ENCODE measurements at places on chromosomes 11 and 22.

GRCh38 chr11:45771193-45771565, 33.8 kb upstream of the SLC35C1 start:
- DNase-seq: no peak

- no peak for DNase-seq
Measured at GRCh38 chr11:115848080-115848479, 343.9 kb upstream of the CADM1 start.

DNA sequence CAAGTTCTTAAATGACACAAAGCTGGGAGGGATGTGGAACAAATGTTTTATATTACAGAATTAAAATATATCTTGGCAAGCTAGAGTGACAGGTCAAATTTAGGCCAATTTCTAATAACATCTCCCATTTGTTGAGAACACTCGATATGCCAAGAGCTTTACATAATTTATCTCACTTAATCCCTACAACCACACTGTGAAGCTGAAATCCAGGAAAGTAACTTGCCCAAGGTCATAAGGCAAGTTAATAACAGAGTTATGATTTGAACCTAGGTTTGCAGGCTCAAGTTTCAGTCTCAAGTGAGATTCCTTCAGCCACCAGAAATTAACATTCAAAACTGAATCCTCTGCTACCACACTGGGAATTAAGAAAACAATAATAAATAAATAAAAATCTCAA, 38.3 kb downstream of the RAB30 start:
- no peak for DNase-seq

- no peak for DNase-seq
Measured at GRCh38 chr11:127345819-127346459, 345.4 kb upstream of the KIRREL3 start.

DNA sequence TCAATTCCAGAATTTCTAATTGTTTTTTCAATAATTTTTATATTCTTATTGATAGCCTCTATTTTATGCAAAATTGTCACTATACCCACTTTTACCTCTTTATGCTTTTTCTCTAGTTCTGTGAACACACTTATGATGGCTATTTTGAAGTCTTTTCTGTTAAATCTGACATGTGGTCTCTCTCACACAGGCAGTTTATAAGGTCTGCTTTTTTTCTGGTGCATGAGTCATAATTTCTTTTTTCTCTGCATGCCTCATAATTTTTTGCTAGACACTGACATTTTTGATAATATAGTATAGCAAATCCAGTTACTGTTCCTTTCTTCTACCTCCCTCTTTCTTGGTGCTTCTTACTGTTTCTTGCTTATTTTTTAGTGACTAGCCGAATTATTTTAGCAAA, 36.0 kb downstream of the ZBTB44 start:
- peak; percentile 3 for DNase-seq

DNA sequence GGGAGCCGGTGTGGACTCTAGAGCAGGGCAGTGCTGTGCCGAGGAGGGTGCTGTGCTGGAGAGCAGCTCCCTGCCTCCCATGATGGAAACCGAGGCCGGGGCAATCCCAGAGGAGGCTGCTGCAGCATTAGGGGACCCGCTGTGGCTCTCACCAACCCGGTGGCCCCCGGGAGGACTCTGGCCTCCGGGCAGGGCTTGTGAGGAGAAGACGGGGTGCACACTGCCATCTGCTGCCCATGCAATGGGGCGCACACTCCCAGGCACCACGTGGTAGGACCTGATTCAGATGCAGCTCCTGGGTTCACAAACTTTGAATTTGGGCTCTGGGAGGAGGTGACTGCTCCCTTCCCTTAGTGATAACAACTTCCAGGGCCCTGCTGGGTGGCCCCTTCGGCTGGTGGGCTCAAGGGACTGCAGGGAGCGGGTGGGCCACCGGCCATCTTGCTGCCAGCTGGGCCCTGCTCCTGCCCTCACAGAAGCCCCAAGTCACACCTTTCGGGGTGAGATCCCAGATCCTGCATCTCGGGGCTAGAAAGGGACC, 93.8 kb upstream of the FGF3 start:
- no peak for DNase-seq

- DNase-seq: peak; percentile 10
Measured at GRCh38 chr11:22787551-22788162, 41.9 kb downstream of the SVIP start.

DNA sequence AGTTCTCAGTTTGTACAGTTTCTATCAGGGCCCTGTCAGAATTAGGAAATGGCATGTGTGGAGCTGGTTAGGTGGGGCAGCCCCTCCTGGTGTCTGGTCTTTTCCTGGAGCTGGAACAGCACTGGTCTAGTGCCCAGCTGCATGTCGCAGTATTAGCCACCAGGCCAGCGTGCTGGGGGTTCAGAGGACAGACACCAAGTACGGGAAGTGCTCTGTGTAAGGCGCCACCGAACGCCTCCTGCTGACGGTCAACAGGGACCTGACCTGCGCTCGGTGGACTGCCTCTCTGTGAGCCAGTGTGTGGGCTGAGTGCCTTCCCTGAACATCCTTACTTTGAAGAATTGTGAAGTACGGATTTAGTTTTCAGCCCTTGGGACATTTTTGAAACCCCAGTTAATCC, 33.9 kb downstream of the AP2A2 start:
- DNase-seq: no peak

GRCh38 chr11:3808861-3809623, 682 bp downstream of the PGAP2 start:
- no peak for DNase-seq

GRCh38 chr11:27004103-27004502, 10.2 kb downstream of the FIBIN start:
- no peak for DNase-seq

Measured in non-pigmented ciliary epithelial cell (primary cell).